Upper lobe of left lung (tissue), 6 donors: ENCODE measurements at places on chromosomes 12 and 14. TPM values are rescaled to one million over a fixed set of nuclear protein-coding genes. Genes with fewer than 3 reads are reported as not detected.

GLS2 gene
- 11.6 TPM for total RNA-seq

LRIG3 gene
- 65.0 TPM for total RNA-seq

SMARCC2 gene
- 98.3 TPM for total RNA-seq

OTUB2 gene
- 1.3 TPM for total RNA-seq

RNF212B gene
- total RNA-seq: not detected

TCL1B gene
- not detected for total RNA-seq

PRMT5 gene
- 31.7 TPM for total RNA-seq

DNA sequence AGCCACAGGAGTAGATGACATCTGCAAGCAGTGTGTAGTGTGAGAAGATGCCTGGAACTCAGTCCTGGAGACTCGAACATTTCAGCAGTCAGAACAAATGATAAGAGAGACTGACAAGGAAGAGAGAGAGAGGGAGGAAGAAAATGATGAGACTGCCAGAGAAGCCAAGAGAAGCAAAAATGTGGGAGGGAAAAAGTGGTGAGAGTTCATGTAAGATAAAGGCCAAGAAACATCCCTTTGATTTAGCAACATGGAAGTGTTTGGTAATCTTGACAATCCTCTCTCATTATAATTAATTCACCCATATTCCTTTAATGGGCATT, 42.6 kb downstream of the LIMA1 start:
- peaks cover 3% of the 10 kb centered on the region for H3K36me3 ChIP-seq
- H3K4me3 ChIP-seq: no peak overlapping the region
- peaks cover 28% of the 10 kb centered on the region for H3K4me1 ChIP-seq
- peak overlapping the region; percentile 77 for H3K27ac ChIP-seq
- H3K27me3 ChIP-seq: no peaks in the 10 kb centered on the region
- DNase-seq: no peak

DNA sequence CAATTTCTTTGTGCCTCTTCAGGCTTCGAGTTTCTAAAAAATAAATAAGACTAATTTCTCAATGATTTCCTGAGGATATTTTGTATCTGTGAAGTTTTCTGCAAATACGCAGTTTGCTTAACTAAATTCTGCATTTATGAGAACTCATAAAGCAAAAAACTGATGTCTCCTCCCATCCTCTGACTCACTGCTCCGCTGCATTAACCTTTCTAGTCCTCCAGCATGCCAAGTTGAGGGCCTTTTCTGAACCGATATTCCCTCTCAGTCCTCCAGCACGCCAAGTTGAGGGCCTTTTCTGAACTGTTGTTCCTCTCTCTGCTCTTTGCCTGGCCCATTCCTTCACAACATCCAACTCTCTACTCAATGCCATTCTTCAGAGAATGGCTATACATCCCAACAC, 3.2 kb downstream of the IPO8 start:
- peaks cover 32% of the 10 kb centered on the region for H3K4me1 ChIP-seq
- no peaks in the 10 kb centered on the region for H3K27me3 ChIP-seq
- H3K36me3 ChIP-seq: no peaks in the 10 kb centered on the region
- no peak overlapping the region for H3K4me3 ChIP-seq

GRCh38 chr14:50070840-50071548, 45.4 kb downstream of the VCPKMT start:
- H3K4me3 ChIP-seq: no peak overlapping the region
- H3K4me1 ChIP-seq: no peaks in the 10 kb centered on the region
- no peaks in the 10 kb centered on the region for H3K27me3 ChIP-seq
- H3K36me3 ChIP-seq: no peaks in the 10 kb centered on the region
- DNase-seq: no peak

- peaks cover 26% of the 10 kb centered on the region for H3K4me1 ChIP-seq
- no peak for DNase-seq
- no peak overlapping the region for H3K27ac ChIP-seq
- no peak overlapping the region for H3K4me3 ChIP-seq
Observed at GRCh38 chr12:12214635-12215131, 52.2 kb downstream of the LRP6 start.

GRCh38 chr14:40365305-40365704, 933.1 kb upstream of the FBXO33 start:
- H3K27me3 ChIP-seq: no peaks in the 10 kb centered on the region
- H3K36me3 ChIP-seq: no peaks in the 10 kb centered on the region
- H3K4me1 ChIP-seq: no peaks in the 10 kb centered on the region
- no peak for DNase-seq
- no peak overlapping the region for H3K27ac ChIP-seq
- H3K4me3 ChIP-seq: no peak overlapping the region

DNA sequence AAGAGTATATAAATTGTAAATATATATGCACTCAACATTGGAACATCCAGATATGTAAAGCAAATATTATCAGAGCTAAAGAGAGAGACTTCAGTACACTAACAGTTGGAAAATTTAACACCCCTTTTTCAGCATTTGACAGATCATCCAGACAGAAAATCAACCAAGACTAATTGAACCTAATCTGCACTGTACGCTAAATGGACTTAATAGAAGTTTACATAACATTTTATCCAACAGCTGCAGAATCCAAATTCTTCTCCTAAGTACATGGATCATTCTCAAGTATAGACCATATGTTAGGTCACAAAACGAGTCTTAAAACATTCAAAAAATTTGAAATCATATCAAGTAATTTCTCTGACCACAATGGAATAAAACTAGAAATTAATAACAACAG, 229.1 kb upstream of the CLEC14A start:
- H3K36me3 ChIP-seq: no peaks in the 10 kb centered on the region
- H3K4me3 ChIP-seq: no peak overlapping the region
- H3K4me1 ChIP-seq: no peaks in the 10 kb centered on the region
- DNase-seq: no peak

DNA sequence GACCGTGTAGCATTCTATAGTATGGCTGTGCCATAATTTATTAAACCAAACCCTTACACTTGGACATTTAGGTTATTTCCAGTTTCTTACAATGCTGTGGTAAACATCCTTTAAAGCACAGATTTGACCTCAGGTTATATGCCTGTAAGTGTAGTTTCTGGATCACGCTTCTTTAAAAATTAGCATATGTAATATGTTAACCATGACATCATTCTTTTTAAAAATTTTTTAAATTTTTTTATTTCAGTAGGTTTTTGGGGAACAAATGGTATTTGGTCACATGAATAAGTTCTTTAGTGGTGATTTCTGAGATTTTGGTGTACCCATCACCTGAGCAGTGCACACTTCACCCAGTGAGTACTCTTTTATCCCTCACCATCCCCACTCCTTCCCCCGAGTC, 18.3 kb downstream of the SAMD4A start:
- H3K4me3 ChIP-seq: no peak overlapping the region
- H3K36me3 ChIP-seq: no peaks in the 10 kb centered on the region
- H3K27ac ChIP-seq: no peak overlapping the region

- no peaks in the 10 kb centered on the region for H3K36me3 ChIP-seq
- H3K4me3 ChIP-seq: no peak overlapping the region
- H3K27ac ChIP-seq: no peak overlapping the region
- DNase-seq: no peak
- no peaks in the 10 kb centered on the region for H3K4me1 ChIP-seq
Observed at GRCh38 chr14:23228812-23229211, 8.9 kb upstream of the RNF212B start.

GRCh38 chr14:95564060-95564459, 29.2 kb downstream of the GLRX5 start:
- H3K27ac ChIP-seq: no peak overlapping the region
- no peaks in the 10 kb centered on the region for H3K36me3 ChIP-seq
- H3K4me1 ChIP-seq: peaks cover 6% of the 10 kb centered on the region
- no peaks in the 10 kb centered on the region for H3K27me3 ChIP-seq
- H3K4me3 ChIP-seq: no peak overlapping the region

GRCh38 chr12:69284131-69284530, 44.8 kb downstream of the CPSF6 start:
- no peaks in the 10 kb centered on the region for H3K27me3 ChIP-seq
- DNase-seq: peak; percentile 76
- H3K36me3 ChIP-seq: no peaks in the 10 kb centered on the region
- H3K4me1 ChIP-seq: peaks cover 6% of the 10 kb centered on the region
